Suppressor macrophage treated with lipopolysaccharide for 4 hours (primary cell): ENCODE measurements at places on chromosomes 2 and 18.

DNA sequence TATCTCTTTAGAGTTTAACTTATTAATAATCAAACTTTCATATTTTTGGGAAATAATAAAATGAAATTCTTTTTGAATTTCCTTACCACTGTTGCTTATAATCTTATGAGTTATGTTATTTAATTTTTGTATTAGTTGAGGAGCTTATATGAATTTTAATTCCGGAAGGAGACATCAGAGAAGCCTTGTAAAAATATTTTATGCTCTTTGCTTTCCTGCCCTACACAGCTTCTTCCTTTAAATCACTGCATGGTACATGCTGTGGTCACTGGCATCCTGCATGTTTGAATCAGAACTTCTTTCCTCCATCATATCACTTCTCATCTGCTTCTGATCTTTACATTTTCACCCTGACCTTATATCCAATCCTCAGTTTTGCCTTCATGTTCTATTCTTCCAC lies 266.7 kb upstream of the ZSWIM2 start:
- DNase-seq = no peak

DNA sequence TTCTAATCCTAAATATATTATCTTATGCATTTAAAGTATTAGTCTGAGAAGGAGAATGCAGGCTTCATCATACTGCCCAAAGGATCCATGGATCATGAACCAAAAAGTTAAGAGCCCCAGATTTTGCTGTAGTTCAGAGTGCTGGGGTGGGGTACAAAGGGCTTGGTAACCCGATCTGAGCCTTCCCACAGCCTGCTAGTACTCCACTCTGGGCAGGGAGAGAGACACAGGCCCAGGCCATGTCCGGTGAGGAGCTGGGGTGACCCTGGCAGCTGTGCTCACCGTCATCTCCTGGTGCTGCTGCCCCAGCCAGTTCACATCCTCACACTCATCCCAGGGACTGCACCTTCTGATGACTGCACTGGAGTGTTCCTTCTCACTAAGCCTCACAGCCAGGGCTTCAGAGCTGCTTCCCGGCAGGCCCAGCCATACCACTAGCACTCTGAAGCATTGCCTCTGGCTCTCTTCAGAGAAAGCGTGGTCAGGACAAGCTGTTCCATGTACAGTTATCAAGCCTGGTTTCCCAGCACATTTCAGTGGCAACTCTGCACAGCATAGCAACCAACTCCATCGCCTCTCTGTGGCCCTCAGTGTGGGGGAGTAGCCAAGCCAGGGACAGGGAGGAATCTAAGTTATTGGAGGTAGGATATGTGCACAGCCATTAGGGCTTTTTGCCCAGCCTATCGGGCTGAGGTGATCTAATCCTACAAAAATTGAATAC lies 189.0 kb upstream of the CTAGE1 start:
- no peak for DNase-seq

GRCh38 chr2:102251042-102251848 lies 60.1 kb upstream of the IL1RL1 start:
- peak; percentile 65 for DNase-seq

- no peak for DNase-seq
Observed at GRCh38 chr2:9336576-9337314, 86.6 kb downstream of the ITGB1BP1 start.

GRCh38 chr2:51213826-51214225 lies 181.9 kb upstream of the NRXN1 start:
- no peak for DNase-seq

DNA sequence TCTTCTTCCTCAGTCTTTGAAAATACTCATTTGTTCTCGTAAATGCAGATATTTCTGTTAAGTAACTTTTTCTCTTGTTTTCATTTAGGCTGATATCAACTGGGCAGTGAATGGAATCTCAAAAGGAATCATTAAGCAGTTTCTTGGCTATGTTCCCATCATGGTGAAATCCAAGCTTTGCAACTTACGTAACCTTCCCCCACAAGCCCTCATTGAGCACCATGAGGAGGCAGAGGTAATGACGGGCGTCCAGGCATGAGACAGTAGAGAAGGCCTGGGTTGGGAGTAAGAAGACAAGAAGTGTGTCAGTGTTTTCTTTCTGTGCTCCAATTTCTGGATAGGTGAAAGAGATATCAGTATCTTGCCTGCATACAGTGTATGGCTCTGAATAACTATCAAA lies 5.1 kb downstream of the POLR1B start:
- DNase-seq = no peak
